ENCODE measurements at places on chromosomes 11 and 22.
A peak's percentile ranks its signal among the peaks of the same experiment; 100 is the strongest.

DNA sequence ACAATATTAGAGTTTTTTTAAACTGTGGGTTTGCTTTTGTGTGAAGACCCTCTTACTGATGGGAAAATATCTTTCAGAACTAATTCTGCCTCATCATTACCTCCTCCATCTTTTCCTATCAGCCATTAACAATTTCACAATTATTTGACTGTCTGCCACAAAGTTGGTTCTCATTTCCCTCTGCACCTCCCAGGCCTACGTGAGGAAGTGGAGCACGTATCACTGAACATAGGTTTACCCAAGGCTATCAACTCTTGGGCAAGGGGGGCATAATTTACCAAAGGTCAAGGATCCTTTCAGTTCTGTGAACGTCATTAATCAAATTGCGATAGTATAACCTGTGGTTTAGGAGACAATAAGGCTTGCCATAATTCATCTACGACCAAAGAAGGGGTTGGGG, 60.0 kb downstream of the LIF start:
- DNase-seq = no peak

DNA sequence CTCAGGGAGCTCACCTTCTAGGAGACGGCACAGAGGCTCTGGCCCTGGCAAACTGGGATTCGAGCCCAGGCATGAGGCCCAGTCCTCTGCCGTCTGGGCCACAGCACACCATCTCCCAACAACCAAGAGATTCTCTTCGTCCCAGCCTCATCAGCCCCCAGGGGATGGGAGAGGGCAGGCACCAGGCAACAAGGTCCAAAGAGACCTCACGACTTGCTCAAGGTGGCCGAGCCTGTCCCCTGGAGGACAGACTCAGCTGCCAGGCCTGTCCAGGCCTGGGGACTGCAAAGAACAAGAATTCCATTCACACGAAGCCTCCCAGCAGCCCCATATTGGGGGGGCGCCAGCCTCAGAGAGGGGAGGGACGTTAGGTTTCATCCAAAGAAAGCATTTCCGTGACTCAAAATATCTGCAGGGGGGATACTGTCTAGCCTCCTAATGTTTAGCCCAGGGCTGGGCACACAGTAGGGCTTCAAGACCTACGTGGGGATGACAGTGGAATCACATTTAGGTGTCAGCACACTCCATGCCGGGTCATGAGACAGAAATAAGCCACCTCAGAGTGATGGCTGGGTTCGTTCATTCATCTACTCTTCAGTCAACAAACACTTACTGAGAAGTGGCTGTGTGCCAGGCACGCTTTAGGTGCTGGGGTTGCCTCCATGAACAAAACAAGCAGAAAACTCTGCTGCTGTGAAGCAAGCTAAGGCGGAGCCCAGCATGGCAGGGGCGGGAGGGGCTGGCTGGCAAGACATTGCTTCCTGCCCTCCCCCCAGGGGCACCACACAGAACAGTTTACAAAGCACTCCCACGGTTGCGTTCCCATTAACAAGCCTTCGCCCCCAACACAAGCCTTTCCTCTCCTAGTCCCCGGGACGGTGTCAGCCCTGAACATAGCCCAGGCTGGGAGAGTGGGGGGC, 1.2 kb downstream of the CARNS1 start:
- DNase-seq = no peak

DNA sequence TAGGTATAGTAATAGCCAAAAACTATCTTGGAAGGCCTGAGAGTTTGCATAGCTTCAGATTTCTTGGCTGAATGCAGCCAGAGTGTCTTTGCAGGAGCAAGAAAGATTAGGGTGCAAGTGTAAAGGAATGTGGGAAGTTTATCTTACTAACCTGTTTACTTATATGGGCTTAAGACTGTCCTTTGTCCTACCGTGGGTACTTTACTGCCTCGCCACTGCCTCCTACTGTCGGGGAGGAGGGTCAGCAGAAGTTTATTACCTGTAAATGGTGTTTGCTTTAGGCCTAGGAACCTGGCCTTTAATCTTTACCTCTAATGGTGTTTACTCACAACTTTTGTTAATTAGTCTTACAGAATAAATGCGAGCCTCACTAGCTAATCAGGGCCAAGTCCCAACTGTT, 633.8 kb downstream of the DLG2 start:
- no peak for DNase-seq

DNA sequence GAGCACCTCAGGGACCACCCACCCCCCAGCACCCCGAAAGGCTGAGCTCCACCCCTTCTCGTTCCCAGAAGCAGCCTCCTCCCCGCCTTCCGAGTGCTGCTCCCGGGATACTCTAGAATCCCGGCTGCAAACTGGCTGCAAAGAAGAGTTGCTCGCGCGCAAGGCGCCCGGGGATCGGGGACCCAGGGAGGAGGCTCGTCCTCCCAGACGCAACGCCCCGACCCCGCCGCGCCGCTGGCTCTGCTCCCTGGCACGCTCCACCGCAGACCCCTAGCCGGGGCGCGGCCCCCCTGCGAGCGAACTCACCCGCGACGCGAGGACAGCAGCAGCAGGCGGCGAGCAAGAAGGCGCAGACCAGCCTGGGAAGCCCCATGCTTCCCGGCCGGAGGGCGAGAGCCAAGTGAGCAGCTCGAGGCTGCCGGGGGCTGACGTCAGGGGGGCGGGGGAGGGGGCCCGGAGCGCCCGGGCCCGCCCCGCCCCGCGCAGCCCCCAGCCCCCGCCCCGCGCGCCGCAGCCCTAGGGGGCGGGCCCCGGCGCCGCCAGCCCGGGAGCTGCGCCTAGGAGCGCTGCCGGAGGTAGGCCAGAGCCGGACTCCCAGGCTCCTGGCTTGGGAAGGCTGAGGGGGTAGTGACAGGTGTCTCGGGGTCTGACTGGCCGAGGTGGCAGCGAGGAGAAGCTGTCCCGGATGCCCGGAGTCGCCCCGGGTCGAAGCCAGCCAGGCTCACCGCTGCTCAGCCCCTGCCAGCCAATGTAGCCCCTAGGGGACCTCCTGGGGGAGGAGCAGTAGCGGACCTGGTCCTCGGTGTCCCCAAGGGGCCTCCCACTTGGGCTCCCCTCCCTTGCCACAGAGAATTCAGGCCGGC, at the start of gene MCAM:
Gene MCAM, minus strand, starts transcription at position 402 of the 863 bp plus-strand sequence. Its CDS starts 29 bp downstream, at position 373.
- DNase-seq = peak; percentile 41

DNA sequence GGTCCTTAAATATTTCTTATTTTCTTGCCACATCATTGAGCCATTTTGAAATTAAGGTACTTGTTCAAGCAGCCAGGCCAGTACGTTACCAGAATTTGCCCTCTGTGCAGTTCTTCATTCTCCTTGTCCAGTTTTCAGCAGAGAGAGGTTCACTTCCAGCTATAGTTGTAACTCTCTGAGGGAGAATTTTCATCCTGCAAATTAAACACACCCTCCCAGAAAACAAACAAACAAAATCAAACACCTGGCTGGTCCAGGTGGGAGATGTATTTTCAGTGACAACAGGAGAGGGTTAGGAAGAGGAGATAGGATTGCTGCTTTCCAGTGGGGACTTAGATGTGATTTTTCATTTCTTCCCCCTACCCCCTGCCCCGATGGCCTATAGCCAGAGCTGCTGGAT, 45.0 kb downstream of the LHFPL7 start:
- no peak for DNase-seq

DNA sequence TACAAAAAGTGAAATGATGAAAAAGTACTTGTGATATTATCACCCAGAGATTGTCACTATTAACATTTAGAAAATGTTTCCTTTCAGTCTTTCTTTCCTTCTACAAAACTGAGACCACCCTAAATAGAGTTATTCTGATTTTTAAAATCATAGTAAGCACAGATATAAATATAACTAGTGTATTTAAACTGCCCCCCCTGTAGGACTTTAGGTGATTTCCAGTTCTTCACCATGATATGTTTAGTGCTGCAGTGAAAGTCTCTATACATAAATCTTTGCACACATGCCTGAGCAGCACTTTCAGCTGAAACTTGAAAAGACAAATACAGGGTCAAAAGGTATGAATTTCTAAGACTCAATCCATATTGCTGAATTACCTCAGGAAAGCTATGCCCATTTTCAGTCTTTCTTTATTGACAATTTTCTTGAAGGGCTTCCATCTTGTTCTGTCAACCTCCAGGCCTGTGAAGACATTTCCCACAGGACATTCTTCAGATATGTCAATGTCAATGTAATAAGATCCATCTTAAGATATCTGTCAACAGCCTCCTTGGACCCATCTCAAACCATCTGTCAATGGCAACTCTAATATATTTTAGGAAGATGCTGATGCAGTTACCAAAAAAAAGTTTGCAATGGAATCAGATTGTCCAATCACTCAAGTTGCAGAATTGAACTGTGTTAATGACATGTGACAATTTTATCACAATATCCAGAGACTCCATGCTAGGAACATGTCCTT, 30.8 kb upstream of the LDLRAD3 start:
- DNase-seq = no peak

DNA sequence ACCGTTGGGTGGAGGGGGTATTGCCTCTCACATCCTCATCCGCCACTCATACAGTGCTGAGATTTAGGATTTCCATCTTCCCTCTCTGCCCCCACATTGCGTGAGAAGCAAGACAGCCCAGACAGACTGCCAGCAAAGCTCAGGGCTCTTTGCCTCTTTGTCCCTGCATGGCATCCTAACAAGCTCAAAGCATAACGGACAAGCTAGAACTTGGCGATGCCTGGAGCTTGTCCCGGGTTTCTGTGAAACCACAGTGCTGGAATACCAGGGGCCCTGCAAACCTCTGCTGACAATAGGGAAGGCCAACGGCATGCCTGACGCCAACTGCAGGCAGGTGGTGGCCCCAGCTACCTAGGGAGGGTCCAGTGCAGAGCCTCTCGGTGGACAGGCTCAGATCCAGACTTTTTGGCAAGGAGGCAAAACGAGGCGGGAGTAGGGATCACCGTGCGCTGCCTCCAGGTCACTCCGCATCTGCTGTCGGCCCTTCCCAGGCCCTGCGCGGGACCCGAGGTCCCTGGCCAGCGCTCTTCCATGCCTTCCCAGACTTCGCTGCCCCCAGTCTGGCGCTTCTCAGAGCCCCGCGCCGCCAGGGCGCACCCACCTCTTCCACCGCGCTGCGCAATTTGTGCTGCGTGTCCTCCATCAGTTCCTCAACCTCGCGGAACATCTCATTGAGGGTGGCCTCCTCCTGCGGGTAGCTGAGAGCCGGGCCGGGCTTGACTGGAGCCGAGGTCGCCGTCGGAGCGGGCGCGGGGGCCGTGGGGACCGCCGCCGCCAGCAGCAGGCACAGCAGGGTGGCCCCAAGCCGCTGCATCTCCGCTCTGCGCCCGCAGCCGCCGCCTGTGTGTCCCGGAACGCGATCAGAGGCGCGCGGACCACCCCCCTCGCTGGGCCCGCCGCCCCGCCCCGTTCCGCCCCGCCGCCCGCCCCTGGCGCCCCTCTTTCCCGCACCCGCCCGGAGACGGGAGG, at the start of gene DKK3:
Gene DKK3, minus strand, starts transcription at position 858 of the 969 bp plus-strand sequence. Its CDS starts 44 bp downstream, at position 814.
- peak; percentile 55 for DNase-seq

DNA sequence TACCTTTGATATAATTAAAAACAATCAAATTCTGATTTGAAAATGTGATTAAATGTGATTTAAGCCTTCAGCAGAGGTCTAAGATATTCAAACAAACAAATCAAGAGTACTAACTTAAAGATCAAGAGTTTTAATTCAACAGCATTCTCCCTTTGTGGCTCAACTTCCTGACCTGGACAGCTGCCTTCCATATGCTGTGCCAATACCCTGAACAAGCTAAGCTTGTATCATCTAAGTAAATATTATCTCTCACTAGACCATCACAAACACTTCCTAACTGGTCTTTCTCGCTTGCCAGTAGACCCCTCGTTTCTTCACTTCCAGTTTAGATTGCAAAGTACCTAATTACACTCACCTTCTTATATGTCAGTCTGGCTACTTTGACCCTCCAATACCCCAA, 35.9 kb upstream of the P4HA3 start:
- DNase-seq = no peak

GRCh38 chr11:849104-849824, 6.6 kb downstream of the TSPAN4 start:
- DNase-seq = no peak

- DNase-seq = peak; percentile 24
These were observed 126.5 kb downstream of the RASSF10 start for GRCh38 chr11:13135385-13136271.

DNA sequence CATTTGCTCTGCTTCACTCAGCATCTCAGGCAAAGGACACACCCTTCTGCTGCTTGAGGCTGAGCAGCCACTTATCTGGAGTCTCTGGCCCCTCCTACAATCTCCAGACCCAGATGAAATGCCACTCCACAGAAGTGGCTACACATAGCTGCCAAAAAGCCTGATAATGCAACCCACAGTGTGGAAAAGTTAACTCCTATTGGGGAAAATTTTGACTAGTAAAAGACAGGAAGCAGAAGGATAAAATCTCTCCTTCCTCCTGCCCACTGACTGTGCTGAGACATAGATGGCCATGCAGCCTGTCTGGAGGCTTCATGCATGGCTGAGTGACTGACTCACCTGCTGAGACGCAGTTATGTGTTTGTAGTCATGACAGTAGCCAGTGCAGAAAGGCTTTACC, 92.3 kb upstream of the TEAD1 start:
- DNase-seq = no peak

GRCh38 chr11:25453471-25453870, 878.5 kb upstream of the ANO3 start:
- DNase-seq = no peak

DNA sequence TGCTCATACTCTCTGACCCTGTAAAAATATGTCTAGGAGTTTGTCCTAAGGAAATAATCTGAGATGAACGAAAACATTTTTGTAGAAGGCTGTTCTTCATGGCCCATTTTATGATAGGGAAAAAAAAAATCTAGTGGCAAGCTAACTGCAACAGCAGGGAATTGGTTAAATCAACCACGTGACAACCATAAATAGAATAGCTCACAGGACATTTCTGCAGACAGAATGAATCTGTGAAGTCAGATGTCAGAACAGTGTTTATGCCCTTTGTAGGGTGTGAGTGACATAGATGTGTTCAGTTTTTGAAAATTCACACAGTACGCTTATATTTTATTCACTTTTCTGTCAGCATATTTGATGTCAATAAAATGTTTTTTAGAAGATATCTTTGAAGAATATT, 16.1 kb downstream of the ARHGAP1 start:
- DNase-seq = no peak

GRCh38 chr22:33329398-33329797, 271.2 kb upstream of the SYN3 start:
- no peak for DNase-seq

- no peak for DNase-seq
These were observed 24.2 kb downstream of the RBX1 start for GRCh38 chr22:40975366-40975765.
